Femur (tissue), 1 donor: ENCODE measurements at places on chromosomes 7 and 10.

- no peak for DNase-seq
These were observed 38.7 kb downstream of the CALML3 start for GRCh38 chr10:5563321-5563961.

GRCh38 chr7:147008530-147008929 lies 891.9 kb downstream of the CNTNAP2 start:
- DNase-seq: no peak

DNA sequence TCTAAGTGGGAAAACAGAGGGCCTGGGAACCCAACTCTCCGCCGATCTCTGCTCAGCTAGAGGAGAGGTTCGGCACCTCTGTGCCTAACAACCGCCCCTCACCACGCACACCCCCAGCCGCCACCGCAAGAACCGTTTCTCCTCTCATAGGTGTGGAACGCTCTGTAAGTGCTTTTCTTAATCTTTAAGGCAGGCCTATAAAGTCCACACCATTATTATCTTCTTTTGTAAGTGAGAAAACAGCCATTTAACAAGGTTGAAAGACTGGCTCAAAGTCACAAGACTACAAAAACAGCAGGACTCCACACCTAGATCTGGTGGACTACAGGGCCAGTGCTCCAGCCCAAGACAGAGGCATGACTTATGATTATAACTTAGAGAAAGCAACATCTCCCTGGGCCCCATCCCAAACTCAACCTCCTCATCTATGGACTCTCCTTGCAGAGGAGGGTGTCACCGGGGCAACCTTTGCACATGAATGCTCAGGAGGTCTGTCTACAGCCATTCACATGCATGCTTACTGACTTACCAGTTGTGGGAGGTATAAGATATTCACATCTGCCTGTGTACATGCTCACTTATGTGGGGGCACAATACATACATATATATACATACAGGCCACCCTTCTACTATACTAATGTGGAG lies 7.9 kb upstream of the NKX2-3 start:
- no peak for DNase-seq

- peak; percentile 16 for DNase-seq
These were observed 19.0 kb upstream of the C10orf71 start for GRCh38 chr10:49280001-49280408.

DNA sequence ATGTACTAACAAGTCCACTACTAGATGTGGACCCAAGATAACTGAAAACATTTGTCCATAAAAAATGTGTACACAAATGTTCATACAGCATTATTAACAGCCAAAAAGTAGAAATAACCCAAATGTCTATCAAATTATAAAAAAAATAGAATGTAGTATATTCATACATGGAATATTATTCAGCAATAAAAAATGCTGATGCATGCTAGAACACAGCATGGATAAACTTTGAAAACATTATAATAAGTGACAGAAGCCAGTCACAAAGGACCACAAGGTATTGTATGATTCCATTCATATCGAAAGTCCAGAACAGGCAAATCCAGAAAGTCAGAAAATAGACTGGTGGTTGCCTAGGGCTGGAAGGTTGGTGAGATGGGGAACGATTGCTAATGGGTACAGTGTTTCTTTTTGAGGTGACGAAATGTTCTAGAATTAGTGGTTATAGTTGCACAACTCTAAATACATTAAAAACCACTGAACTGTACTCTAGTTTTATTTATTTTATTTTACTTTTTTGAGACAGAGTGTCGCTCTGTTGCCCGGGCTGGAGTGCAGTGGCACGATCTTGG lies 43.3 kb upstream of the ANLN start:
- DNase-seq: no peak
